KBM-7 (cell line): ENCODE measurements at places on chromosomes 2 and 18.

GRCh38 chr18:34358923-34359322, 134.2 kb upstream of the NOL4 start:
- no peak for DNase-seq

GRCh38 chr2:218406949-218407618, 7.4 kb downstream of the CTDSP1 start:
- DNase-seq, result peak; percentile 82

DNA sequence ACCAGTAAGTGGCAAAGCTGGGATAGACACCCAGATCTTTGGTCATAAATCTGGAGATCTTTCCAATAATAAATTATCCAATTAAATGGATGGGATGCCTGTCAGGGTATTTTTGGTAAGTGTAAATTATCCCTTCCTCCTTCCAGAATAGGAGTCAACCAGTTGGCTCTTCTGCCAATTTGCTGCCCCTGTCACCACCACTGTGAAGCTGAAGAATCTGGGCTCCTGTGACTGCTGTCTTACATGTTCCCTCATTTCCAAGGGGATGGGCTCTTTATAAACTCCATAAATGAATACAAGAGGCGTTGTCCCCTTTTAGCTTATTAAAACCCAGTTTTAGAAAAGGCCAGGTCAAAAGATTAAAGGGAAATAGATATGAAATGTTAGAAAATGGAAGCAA, 17.8 kb upstream of the BMP10 start:
- no peak for DNase-seq

DNA sequence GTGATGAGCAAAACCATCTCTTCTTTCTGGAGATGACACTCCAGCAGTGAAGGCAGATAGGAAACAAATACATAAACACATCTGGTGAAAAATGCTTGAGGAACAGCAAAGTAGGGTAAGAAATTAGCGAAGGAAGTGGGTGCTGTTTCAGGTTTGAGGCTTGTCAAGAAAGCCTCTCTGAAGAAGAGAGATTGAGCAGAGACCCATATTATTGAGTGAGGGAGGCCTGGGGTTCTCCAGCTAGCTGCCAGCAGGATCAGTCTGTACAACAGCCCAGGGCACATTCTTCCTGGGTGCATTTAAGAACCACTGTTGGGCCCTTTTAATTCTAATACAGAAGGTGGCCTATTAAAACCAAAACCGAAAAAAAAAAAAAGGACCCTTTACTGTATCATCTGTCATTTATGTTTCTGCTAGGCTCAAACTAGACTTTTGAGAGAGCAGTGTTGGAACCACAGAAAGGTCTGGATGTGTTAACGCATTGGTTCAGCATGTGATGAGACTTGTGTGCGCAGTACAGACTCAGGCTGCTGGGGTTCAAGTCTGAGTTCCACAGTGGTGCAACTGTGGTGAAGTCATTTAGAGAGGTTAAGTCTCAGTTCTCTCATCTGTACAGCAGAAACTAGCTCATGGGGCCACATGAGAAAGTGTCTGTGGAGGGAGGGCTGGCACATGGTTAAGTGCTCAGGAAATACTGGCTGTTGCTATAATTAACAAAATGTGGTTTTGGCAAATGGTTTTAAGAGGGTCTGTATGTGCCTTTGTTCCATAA, 28.9 kb downstream of the MGAT5 start:
- DNase-seq, result peak; percentile 69

DNA sequence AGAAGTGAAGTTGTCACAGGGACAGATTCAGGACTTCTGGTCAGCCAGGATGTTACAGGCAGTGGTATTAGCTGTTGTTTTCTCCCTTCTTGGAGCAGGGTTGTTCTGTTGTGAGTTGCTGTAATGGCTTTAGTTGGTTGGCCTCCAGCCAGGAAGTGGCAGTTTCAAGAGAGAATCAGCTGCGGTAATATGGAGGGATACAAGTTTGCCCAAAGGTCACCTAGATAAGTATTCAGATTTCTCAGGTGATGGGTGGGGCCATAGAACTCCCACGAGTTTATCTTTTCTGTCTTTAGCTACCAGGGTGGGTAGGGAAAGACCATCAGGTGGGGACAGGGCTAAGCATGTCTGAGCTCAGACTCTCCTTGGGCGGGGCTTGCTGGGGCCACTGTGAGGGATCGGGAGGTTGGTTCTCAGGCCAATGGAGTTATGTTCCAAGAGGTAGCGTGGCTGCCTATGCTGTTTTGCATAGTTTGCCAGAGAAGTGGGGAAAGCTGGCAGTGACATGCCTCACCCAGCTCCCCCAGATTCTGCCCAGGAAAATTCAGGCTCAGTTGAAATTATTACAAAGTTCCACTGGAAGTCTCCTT, 640.4 kb upstream of the CHAC2 start:
- no peak for DNase-seq

- DNase-seq, result no peak
Observed at GRCh38 chr2:86439879-86440630, 1.1 kb upstream of the KDM3A start.

- DNase-seq, result no peak
Observed at GRCh38 chr18:79615586-79615985, 64.0 kb upstream of the CTDP1 start.

DNA sequence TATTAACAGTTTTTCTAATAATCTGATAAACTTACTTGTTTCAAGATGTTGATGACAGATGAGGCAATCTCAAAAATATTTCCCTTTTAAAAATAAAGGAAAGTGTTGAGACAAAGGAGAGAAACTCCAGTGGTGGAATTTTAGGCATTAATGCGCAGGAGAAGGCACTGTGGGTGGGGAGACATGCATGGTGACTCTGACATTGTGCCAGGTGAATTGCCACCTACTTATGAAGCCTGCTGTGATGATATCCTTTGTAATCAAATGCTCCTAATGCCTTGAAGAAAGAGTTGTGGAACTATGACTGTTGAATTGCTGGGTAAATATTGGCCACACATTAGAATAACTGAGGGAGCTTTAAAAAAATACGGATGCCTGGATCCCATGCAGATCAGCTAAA, 101.4 kb downstream of the PLA2R1 start:
- DNase-seq, result no peak

DNA sequence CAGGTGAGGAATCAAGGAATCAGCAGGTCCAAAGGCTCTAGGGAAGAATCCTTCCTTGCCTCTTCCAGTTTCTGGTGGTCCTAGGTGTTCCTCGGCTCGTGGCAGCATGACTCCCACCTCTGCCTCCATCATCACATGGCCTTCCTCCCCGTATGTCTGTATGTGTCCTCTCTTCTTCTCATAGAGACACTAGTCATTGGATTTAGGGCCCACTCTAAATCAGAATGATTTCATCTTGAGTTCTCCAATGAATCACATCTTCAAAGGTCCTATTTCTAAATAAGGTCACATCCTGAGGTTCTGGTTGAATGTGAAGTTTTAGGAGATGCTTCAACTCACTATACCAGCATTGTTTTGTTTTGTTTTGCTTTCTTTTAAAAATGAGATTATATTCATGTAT, 11.1 kb upstream of the AGFG1 start:
- no peak for DNase-seq
